MG63 (cell line): ENCODE measurements at places on chromosomes 12 and 14. TPM values are rescaled to one million over a fixed set of nuclear protein-coding genes. Genes with fewer than 3 reads are reported as not detected.

NR4A1 gene
- 4.4 TPM in 1 of 2 replicates, not detected in the other for total RNA-seq

FOXG1 gene
- total RNA-seq, result 0.03 and 0.67 TPM in 2 replicates

NOXRED1 gene
- not detected in 2 replicates for total RNA-seq

WDHD1 gene
- total RNA-seq, result 5.2 TPM in 2 replicates

SERPINA10 gene
- not detected in 2 replicates for total RNA-seq

RPS26 gene
- 313 and 847 TPM in 2 replicates for total RNA-seq

LBHD2 gene
- not detected in 2 replicates for total RNA-seq

NFATC4 gene
- total RNA-seq, result 4.9 and 14.5 TPM in 2 replicates

PXMP2 gene
- total RNA-seq, result 130 and 145 TPM in 2 replicates

OGFOD2 gene
- total RNA-seq, result 15.9 and 24.2 TPM in 2 replicates

COX8C gene
- total RNA-seq, result not detected in 2 replicates

CPNE6 gene
- total RNA-seq, result not detected in 2 replicates

IFNG-AS1 gene
- total RNA-seq, result not detected in 2 replicates

HECTD4 gene
- total RNA-seq, result 8.0 TPM in 2 replicates

ACOT6 gene
- total RNA-seq, result not detected in 2 replicates

GLIPR1L1 gene
- total RNA-seq, result not detected in 2 replicates

PPP4R4 gene
- total RNA-seq, result 0.23 TPM in 1 of 2 replicates, not detected in the other

KCNC2 gene
- total RNA-seq, result not detected in 2 replicates

MIP gene
- total RNA-seq, result not detected in 2 replicates

KCNJ8 gene
- not detected in 2 replicates for total RNA-seq

PTPRO gene
- 0.15 and 1.3 TPM in 2 replicates for total RNA-seq
